Skin of body (tissue), 3 donors: ENCODE measurements at places on chromosomes 13 and 19. TPM values are rescaled to one million over a fixed set of nuclear protein-coding genes. Genes with fewer than 3 reads are reported as not detected.

DNA sequence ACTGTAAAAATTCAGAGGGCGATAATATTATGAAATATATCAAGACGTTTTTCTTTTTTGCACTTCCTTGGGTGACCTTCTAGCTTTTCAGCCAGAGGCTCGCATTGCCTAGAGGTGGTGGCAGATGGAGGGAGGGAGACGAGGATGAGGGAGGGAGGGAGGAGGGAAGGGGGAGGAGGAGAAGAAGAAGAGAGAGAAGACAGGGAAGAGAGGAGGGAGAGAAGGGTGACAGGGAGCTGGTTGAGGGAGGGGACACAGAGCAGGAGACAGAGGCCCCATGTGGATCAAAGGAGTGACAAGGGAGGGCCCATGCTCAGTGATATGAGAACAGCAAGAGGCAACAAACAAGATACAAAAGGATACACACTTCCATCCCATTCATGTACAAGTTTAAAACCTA, 8.0 kb upstream of the KCTD15 start:
- no peak for DNase-seq

GRCh38 chr19:46785054-46785979, 3.1 kb downstream of the SLC1A5 start:
- no peak for DNase-seq

SLC17A7 gene
- total RNA-seq: 0.59 TPM

GRCh38 chr13:99145461-99145860, 55.2 kb upstream of the UBAC2 start:
- DNase-seq: no peak

- DNase-seq: no peak
Observed at GRCh38 chr19:28514166-28514565, 698.8 kb downstream of the UQCRFS1 start.

TEKTIP1 gene
- total RNA-seq: not detected

ZNF865 gene
- total RNA-seq: 2.1 TPM

DNA sequence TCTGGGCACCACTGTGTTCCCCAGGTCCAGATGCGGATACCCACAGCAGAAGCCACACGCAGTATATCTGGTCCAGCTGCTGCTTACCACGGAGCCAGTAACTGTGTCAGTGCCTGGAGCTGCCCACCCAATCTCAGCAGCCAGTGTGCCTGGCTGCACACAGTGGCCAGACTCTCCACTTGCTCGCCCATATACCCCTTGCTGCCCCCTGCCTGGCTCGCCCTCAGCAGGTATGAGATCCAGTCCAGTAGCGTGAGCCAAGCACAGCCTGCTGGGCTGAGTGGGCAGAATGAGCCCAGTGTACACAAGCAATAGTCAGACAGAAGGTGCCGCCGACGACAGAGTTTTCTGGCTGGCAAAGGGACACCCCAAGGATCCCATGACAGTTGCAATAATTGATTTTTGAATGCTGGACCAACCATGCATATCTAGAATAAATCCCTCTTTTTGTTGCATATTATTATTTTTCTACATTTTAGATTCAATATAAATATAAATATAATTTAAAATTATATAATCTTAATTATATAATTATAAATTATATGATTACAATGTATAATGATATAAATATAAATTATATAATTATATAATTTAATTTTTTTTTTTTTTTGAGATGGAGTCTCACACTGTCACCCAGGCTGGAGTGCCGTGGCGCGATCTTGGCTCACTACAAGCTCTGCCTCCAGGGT, 918.8 kb upstream of the MIR17HG start:
- DNase-seq: no peak
